Stimulated activated CD8-positive, alpha-beta memory T cell treated with anti-CD3 and anti-CD28 coated beads, Interleukin-4, amount 100 ng/mL, for 48 hours (primary cell): ENCODE measurements at places on chromosomes 4 and X.

DNA sequence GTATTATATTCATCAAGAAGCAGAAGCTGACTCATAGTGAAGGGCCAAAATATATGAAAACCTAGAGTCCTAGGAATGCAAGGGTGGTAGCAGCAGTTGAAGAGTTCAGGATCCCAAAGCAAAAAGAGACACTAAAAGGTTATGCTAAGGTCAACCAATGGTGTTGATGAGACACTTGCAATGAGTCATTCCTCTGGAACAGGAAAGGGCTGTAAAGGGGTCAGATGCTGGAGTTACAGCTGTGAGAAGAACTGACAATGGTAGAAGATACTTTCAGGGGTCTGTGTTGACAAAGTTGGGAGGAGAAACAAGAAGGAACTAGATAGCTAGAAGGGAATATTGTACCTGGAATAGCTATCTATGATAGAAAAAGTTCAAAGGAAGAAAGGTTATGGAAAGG is 47.5 kb downstream of the ZGRF1 start:
- no peak for DNase-seq

DNA sequence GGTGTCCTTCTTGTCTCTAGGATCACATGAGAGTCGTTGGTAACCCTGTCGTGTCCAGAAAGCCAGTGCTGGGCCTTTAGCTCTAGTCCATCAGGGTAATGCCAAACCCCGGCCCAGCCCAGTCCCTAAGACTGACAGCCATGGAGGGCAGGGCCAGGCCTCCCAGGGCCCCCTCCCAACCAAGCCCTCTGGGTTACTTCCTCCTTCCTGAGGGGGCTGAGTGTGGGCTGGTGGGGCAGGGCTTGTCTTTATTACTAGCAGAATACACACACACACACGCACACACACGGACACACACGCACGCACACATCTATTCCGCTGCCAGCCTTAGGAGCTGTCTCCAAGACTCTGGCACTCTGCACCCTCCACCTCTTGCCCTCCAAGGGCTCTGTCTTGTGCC is 35.6 kb upstream of the CDKN2AIP start:
- no peak for DNase-seq

DNA sequence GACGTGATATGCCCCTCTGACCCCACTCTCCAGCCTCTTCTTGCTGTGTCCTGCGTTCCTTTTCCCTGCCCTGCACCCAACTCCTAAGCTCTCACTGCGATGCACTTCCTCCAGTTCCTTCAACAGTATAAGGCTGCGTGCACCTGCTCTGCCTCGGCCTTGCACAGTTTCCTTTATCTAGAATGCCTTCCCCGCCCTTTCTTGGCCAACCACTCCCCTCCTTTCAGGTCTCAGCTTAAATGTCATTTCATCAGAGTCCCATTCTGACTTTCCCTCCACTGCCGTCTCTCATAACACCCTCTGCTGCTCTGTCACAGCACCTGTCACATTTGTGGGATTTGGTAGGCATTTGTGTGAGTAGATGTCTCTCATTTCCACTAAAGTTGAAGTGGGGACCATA is 58.4 kb upstream of the NEIL3 start:
- DNase-seq, result no peak

- no peak for DNase-seq
These were observed 84.5 kb upstream of the MAML3 start for GRCh38 chr4:140238351-140239056.

GRCh38 chr4:73704314-73705055 is 35.9 kb upstream of the CXCL8 start:
- DNase-seq, result no peak

DNA sequence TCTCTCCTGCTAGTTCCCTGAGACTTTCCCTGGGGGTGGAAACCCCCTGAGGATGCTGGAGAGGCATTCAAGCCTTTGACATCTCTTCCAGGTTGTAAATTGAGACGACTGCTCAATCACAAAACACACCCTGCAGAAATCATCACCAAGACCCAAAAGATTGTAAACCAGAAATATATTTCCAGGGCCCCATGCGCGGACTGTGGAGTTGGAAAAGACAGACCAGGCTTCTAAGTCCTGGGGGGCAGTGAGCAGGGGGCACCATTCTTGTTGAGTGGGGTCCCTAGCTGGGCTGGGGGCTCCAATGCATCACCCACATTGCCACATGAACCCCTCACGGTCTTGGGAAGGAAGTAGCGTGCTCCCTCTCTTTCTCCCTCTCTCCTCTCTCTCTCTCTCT is 87.9 kb upstream of the C4orf50 start:
- no peak for DNase-seq

DNA sequence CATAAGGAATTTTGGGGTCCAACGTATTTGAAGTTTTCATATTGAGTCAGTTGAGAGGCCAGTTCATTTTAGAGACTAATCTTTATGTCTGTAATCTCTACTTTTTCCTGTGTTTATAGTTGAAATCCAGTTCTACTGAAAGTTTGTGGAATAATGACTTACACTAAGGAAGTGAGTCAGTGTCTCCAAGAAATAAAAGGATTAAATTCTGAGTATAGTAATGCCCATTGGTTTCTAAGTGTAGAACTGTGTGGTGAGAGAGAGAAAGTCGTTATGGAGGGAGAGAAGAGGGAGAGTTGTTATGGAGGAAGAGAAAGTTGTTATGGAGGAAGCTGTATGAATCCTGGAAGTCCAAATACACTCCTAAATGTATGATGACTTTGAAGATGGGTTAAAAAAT is 264.6 kb upstream of the HAND2 start:
- DNase-seq, result no peak

DNA sequence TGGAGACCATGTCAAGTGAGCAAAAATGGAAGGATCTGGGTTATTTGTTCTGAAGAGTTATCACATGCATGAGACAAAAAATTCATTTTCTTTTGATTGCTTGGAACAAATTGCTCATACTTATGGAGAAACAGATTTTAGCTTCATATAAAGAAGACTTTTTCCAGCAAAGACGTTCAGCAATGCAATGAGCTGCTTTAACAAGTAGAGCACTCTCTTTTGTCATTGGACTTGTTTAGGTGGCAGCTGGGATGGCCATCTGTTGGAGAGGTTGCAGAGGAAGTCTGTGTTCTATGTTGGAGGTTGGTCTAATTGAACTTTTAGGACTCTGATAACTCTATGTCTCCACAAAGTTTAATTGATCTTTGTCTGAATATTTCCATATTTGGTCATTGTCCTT is 19.9 kb upstream of the CEP135 start:
- DNase-seq, result no peak

DNA sequence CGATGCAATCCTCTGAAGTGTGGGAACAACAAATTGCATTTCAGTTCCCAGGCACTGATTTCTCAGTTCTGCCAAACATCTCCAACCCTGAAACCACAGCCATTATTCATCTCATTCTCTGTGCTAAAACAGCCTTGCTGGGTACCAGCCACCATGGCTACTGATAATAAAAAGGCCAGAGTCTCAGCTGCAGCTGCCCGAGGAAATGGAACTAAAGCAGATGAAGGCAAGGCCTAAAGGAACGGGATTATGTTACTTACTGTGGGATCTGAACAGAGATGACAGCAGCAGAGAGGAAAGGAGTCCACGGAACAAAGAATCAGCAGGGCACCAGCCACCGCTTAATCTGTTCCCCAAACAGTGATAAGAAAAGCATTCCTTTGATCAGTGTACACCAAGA is 155.7 kb downstream of the PAPSS1 start:
- no peak for DNase-seq

DNA sequence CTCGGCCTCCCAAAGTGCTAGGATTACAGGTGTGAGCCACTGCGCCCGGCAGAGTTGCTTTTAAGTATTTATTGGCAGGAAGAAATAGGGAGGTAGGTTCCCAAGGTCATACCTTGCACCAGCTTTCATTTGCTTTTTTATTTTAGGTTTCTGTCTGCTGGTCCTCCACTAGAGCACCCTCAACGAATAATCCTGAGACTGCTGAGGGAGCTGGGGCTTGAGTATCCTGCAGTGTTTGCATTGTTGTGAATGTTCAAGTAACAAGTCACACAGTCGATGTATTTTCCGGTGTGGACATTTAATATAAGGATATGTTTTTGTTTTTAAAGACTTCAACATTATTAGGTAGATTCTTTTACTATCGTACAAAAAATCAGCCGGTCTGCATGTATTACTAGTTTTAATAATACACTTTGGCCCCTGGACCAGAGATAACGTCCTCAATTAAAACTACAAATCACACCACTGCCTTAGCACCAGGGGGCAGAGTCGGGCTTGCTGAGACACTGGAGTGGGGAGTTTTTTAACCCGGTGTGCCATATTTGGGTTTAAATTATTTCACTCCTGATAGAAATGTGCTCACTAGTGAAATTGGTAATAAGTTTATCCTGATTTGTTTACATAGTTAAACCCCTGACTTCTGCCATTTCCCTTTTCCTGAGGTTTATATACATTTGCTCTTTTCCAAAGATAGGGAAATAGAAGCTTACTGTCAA is 11.6 kb downstream of the SMIM20 start:
- DNase-seq, result peak; percentile 61

GRCh38 chr4:141501395-141501794 is 135.0 kb upstream of the IL15 start:
- no peak for DNase-seq

DNA sequence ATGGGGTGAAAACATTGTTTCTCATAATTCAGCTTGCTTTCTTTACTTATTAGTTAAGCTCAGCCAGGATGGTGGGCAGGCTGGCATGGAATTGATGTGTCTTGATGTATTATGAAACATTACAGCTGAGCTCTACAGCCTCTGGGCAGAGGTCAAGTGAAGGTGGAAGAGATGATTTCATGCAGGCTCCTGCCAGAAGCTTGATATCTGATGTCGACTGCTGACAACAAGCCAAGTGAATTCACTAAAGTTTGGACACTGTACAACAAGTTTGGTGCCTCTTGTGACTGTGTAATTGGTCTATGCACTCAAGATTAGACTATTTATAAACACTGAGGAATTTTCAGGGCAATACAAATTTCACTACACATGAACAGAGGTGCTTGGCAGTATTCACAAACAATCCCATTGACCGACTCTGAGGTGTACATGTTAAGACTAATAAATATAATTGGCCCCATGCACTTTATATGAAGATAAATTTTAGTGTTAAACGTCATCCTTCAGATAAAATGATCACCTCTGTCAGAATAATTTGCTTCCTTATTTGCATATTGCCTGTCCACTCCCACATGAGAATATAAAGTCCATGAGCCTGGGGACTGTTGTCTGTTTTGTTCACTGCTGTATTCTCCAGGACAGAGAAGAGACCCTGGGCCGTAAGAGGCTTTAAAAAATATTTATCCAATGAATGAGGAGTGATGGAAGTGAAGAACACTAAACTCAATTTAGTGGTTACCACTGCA is 612.2 kb downstream of the IQCM start:
- no peak for DNase-seq

DNA sequence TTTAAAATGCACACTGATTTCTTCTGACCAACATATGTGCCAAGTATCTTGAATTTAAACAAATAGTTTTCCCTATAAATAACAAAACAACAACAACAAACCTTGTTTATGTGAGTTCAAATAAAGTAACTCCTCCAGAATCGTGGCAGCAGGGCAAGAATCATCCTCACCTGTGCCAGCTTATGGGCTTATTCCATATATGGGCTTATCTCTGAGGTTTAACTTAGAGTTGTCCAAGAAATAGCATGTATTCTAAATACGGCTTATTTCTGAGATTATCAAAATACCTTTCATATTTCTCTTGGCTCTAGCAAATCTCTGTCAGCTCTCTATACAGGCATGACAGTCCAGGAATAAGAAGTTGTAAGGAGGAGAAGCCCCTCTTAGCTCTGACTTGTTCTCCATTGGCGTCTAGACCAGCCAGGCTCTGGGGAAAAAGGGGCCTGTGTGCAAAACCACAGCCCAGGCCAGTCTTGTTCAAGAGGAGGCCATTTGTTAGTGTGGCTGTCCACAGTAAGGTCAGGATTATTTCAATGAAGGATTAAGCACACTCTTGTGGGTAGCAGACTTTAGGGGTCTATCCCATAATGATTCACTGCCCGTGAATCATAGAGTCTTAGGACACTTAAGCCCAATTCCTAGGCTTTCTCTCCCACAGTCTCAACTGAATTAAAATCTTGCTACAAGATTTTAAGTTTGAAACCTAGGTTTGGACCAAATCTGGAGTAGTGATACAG is 63.2 kb downstream of the FRAS1 start:
- DNase-seq, result no peak

- DNase-seq, result no peak
These were observed 181.6 kb upstream of the NOCT start for GRCh38 chr4:138833974-138834373.

DNA sequence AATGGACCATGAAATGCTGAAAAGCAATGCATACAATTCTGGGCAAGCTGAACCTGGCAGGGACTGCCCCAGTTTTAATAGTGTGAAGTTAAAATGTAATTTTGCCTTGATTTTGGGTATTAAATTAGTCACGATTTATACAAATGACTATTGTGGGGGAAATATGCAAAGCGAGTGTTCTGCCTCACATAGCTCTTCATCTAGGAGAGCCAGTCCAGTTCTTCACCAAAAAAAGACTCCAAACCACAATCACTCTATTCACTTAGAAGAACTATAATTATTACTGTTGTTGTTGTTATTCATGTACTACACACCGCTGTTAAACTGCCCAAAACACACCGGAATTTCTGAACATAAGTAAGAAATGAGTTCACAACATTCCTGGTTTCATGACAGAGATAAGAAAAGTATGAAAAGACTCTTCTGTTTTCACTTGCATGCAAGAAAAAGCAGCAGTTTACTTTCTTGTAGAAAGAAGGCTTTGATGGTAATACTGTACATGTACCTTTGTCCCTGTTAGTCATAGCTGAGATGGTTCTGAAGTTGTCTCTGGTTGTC is 101.9 kb downstream of the QRFPR start:
- DNase-seq, result no peak

DNA sequence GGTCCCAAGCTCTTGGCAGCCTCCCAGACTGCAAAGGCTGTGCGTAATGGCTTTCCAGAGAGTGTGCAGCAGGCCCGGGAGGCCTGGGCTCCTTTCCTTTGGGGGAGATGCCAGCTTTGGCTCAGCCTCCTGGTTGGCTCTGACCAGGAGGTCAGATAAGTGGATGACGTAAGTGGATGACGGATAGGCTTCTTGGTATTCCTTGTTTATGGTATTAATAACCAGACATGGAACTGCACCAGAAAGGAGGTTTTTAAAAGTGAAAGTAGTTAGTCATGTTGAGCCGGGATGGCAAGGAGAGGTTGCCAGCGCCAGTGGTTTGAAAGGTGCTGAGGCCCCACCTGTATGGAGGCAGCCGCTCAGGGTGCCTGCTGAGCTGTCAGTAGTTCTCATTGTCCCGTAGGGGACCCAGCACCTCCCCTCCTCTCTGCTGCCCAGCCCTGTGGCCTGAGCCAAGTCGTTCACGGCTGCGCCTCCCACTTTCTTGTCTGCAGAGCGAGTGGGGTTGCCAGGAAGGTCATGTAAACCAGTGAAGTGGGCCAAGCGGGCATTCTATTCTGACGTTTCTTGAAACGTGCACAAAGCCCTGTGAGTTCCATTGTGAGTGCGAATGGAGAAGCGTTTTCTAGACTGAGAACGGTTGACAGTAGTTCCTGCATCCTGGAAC is 28.7 kb upstream of the STOX2 start:
- DNase-seq, result no peak

DNA sequence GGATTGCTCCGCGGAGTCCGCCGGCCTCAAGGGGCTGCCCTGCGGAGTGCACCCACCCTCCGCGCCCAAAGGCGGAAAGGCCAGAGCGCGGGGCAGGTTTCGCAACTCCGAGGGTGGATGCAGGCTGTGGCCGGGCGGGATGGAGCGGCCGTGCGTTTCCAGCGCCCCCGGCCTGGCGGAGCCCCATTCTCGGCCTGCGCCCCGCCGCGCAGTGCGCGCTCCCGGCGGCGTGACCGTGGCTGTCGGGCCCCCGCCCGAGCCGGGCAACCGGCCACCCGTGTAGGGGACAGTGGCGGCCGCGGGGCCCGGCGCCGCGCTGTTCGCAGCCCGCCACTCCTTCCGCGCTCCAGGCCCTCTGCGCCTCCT is 331 bp downstream of the SETD7 start:
- DNase-seq, result no peak

- no peak for DNase-seq
These were observed 25.1 kb downstream of the EPHA5 start for GRCh38 chr4:65645185-65645584.
